ENCODE measurements at places on chromosomes 12 and 14. TPM values are rescaled to one million over a fixed set of nuclear protein-coding genes. Genes with fewer than 3 reads are reported as not detected.

AP5M1 gene
- 27.9 TPM for total RNA-seq

PPM1H gene
- 7.2 TPM for total RNA-seq

AJUBA gene
- total RNA-seq: 46.5 TPM

ABCC9 gene
- total RNA-seq: 1.1 TPM

LRRC43 gene
- total RNA-seq: 1.4 TPM

REM2 gene
- total RNA-seq: not detected

GPRC5D gene
- not detected for total RNA-seq

PLA2G1B gene
- total RNA-seq: not detected

All from glomerular endothelial cell (primary cell).